ENCODE measurements at places on chromosomes 3 and 15.

GRCh38 chr3:14304101-14305045, 98.0 kb upstream of the SLC6A6 start:
- no peak for DNase-seq

DNA sequence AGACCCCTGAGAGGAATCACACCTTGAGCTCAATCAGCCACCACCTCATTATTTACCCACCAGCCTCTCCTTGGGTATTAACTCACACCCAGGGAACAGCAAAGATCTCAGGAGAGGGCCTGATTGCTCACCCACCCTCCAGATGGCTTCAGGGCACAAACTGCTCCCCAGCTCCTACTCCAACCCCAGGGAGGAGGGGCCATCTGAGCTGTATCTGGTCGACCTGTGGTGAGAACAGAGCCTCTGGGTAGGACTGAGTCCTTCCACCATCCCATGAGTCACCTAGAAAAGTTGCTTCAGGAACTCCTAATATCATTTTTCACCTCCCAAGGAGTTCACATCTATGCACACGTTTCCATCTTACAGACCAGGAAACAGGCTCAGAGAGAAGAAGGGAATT, 44.8 kb upstream of the HES1 start:
- DNase-seq = no peak

DNA sequence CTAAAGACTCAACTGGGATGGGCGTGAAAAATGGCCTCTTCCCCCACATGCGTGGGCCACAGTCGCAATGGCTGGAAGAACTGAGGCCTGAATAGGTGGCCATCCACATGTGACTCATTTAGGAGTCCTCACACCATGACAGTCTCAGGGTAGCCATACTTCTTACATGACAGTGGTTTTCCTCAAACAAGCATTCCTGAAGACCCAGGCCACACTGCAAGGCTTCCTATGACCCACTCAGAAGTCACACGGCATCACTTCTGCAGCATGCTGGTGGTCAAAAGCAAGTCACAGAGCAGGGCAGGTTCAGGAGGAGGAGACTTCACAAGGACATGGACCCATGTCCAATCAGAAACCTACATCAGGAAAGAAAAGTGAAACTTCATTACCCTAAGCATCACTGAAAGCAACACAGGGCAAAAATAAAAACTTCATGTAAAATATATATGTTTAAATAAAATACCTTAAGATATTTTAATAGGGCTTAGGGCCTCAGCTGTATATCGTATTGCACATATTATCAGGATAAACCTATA, 257.1 kb downstream of the OPA1 start:
- DNase-seq = no peak

GRCh38 chr3:141336672-141337522, 31.4 kb upstream of the ZBTB38 start:
- DNase-seq = peak; percentile 94

DNA sequence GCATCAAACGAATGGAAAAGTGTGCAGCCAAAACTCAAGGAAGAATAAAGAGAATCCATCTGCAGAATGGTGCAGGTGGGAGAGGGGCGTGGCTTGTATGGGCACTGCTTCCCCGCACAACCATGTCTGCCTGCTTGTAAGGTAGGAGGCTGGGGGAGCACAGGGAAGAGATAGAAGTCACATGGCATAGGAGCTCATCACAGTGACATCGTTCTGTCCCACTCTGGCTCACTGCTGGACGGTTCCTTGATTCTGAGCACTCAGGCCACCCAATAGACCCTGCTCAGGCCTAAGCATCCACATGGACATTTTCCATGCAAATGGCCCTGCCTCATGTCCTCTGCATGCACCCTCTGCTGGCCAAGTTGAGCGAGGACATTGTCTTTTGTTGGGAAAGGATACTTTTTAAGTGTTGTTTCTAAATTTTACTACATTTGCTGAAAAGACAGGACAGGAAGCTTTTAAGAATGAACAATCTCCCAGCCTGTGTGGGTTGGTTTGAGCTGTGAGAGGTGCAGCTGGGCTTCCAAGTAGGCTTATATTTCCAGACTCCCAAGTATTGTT, 3.1 kb downstream of the MYLK start:
- peak; percentile 47 for DNase-seq

GRCh38 chr3:149572796-149573414, 84.9 kb downstream of the WWTR1 start:
- DNase-seq = no peak

DNA sequence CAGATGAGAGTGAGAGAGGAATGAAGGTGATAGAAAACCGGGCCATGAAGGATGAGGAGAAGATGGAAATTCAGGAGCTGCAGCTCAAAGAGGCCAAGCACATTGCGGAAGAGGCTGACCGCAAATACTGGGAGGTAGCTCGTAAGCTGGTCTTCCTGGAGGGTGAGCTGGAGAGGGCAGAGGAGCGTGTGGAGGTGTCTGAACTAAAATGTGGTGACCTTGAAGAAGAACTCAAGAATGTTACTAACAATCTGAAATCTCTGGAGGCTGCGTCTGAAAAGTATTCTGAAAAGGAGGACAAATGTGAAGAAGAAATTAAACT, 88.9 kb downstream of the EOMES start:
- peak; percentile 52 for DNase-seq

DNA sequence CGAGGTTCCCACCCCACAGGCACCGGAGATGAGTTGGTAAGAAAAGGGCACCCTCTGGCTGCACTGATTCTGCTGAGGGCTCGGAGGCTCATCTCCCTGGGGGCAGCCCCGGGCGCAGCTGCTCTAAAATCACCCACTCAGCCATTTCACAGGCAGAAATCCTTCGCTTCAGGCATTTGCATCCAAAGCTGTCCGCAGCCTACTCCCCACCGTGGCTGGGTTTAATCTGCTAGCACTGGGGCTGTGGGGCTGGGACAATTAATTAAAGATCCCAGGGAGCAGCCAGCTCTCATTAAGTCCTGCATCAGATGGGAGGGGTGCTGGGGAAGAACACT, 104.3 kb upstream of the PRR20G start:
- DNase-seq = no peak

GRCh38 chr15:69055251-69055650, 40.8 kb downstream of the NOX5 start:
- no peak for DNase-seq

GRCh38 chr3:66565301-66565700, 64.5 kb upstream of the LRIG1 start:
- DNase-seq = no peak

DNA sequence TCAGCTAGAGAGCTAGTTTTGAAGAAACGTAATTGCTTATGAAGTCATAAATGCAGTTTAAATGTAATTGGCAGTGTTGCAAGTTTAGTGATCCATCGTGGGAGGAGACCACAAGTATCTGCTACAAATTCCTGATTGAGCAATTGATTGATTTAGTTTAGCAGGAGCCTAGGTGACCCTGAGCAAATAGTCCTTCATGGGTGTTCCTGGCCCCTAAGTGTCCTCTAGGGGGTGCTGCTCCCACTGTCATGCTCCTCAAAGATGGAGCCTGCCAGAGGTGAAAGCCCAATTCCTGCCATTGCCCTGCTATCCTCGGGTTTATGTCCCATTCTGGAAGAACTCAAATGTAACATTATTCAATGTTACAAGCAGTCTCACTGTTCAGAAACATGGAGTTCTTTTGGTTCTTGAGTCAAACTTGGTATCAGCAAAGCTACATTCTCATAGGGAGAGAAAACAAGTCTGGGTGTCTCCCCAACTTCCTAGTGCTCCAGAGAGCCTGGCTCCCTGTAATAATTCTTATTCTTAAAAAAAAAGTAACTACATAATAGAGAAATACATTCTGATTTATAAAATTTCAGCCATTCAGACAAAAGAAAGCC, 29.8 kb upstream of the SENP5 start:
- peak; percentile 79 for DNase-seq

Measured in suppressor macrophage (primary cell).